CD4-positive, alpha-beta T cell (primary cell): ENCODE measurements at places on chromosomes 11 and 22.

GRCh38 chr22:30574095-30574981 is at the start of gene GAL3ST1:
TSS of gene GAL3ST1 (minus strand) at chr22:30574665. CDS start at chr22:30557392, 17,273 bp downstream.
- peaks cover 4% of the 10 kb centered on the region for H3K27me3 ChIP-seq
- no peak within 1 kb of the TSS for H3K27ac ChIP-seq
- H3K4me1 ChIP-seq = peaks cover 10% of the 10 kb centered on the region
- H3K4me3 ChIP-seq = no peak within 1 kb of the TSS
- H3K36me3 ChIP-seq = peaks cover 34% of the 10 kb centered on the region

GRCh38 chr11:11709447-11710239 is 87.8 kb upstream of the GALNT18 start:
- H3K27me3 ChIP-seq = no peaks in the 10 kb centered on the region
- H3K36me3 ChIP-seq = no peaks in the 10 kb centered on the region
- no peaks in the 10 kb centered on the region for H3K4me1 ChIP-seq
- DNase-seq = no peak
- no peak overlapping the region for H3K4me3 ChIP-seq

- H3K27ac ChIP-seq = no peak overlapping the region
- no peak for DNase-seq
- peaks cover 4% of the 10 kb centered on the region for H3K27me3 ChIP-seq
- no peak overlapping the region for H3K4me3 ChIP-seq
- no peaks in the 10 kb centered on the region for H3K4me1 ChIP-seq
Measured at GRCh38 chr11:100683126-100683525, 4.0 kb upstream of the ARHGAP42 start.

GRCh38 chr22:27827604-27828587 is 26.3 kb upstream of the MN1 start:
- no peaks in the 10 kb centered on the region for H3K27me3 ChIP-seq
- no peak overlapping the region for H3K4me3 ChIP-seq
- H3K27ac ChIP-seq = no peak overlapping the region
- H3K36me3 ChIP-seq = no peaks in the 10 kb centered on the region

GRCh38 chr11:126963603-126964363 is 36.8 kb downstream of the KIRREL3 start:
- H3K27ac ChIP-seq = no peak overlapping the region
- no peaks in the 10 kb centered on the region for H3K4me1 ChIP-seq
- no peaks in the 10 kb centered on the region for H3K36me3 ChIP-seq
- H3K27me3 ChIP-seq = peaks cover 3% of the 10 kb centered on the region

- H3K27ac ChIP-seq = no peak overlapping the region
- peaks cover 54% of the 10 kb centered on the region for H3K4me1 ChIP-seq
- DNase-seq = no peak
Measured at GRCh38 chr11:73151416-73151815, 9.3 kb upstream of the FCHSD2 start.

DNA sequence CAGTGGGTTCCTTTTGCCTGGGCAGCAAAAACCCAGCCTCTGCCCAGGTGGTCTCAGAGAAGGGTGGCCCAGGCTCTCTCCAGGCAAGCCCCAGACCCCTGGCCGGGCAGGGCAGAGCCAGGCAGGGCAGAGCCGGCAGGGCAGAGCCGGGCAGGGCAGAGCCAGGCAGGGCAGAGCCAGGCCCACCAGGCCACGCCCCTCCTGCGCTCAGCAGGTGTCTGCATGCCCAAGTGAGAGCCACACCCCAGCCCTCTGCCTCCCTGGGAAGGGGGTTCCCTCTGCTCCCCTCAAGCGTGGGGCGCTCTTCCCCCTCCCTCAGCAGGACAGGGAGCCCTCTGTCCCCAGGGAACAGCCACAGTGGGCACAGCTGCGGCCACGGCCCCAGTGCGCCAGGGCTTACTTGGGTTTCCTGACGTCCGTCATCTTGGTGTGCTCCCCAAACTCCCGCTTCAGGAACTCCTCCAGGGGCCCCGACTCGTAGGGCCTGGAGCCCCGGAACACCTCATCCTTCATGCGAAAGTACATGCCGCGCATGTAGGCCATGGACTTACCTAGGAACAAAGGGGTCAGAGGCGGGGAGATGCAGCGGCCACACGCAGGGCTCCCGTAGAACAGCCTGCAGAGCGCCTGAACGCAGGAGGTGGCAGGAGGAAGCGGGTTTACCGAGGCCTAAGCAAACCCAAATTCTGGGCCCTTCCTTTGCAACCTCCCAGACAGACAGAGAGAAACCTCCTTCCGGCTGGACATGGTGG is 10.1 kb upstream of the BAIAP2L2 start:
- H3K27me3 ChIP-seq = no peaks in the 10 kb centered on the region
- no peak overlapping the region for H3K4me3 ChIP-seq
- no peak for DNase-seq

GRCh38 chr22:29253561-29254285 is 14.1 kb downstream of the RHBDD3 start:
- no peak overlapping the region for H3K4me3 ChIP-seq
- H3K36me3 ChIP-seq = no peaks in the 10 kb centered on the region
- H3K4me1 ChIP-seq = no peaks in the 10 kb centered on the region
- no peak for DNase-seq

DNA sequence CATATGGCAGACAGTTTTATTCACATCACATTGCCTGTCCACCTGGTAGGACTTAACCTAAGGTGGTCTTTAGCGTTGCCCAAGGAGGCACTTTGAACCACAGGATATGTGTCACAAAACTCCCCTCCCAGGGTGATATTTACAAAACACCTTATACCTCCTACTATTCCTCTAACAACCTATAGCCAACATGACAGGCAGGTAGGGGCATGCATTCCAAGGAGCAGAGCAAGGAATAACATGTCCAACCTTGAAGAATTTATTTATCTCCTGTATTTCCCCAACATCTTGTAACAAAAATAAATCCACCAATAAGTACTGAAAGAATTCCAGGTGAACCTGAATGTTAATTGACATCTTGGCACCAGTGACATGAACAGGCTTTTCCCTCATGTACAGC is 60.5 kb downstream of the SVIP start:
- H3K4me3 ChIP-seq = no peak overlapping the region
- DNase-seq = no peak
- H3K36me3 ChIP-seq = no peaks in the 10 kb centered on the region

DNA sequence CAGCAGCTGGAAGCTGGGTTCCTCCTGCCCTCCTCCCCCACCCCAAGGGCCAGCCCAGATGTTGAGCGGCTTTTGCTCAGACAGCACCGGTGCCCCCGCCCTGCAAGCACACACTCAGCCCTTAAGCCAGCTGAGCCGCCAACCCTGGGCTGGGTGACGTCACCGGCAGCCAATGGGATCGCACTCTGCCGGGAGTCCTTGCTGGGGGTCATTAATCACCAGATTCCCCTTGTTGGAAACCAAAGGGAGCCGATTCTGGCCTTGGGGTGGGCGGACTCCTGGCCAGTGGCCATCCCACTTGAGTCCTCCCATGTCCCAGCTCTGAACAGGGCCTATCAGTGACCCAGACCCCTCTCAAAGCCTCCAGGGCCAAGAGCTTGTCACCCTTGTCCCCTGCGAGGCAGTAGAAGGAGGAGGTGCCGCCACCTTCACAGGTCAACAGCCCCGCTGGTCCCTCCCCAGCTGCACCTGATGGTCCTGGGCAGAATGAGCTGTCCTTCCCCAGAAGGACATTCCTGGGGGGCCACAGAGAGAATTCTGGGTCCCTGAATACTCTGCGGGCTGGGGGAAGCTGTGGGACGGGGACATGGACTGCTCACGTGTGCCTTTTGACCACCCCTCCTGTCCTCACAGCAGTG is 7.4 kb downstream of the DUSP8 start:
- no peak overlapping the region for H3K4me3 ChIP-seq
- H3K4me1 ChIP-seq = peaks cover 10% of the 10 kb centered on the region
- no peak overlapping the region for H3K27ac ChIP-seq
- no peak for DNase-seq

DNA sequence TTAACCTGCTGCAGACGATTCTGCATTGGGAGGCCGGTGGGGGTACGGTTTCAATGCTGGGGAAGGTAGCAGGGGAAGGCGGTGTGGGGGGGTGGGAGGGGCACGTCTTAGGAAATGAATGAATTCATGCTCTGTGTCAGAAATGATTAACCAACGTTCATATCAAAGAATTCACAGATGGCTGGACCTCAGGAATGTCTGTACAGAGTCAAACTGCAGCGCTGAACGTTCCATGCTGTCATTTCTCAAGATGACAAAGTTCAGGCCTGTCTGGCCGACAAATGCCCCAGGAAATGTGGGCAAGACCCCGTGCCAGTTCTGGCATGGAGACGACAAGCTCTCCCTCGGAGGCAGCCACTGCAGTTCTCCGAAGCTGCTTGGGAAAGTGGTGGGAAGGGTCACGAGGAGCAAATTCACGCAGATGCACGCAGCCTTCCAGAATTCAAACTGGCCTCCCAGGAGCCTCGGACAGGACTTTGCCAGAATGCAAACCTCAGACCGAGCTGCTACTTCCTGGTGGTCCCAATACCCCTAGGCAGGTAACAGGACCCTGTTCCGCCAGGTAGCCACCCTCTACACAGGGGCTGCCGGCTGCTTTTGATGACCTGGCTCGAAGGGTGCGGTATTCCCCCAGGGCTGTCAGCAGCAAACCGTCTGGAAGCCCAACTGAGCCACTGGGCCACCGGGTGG is 81.5 kb downstream of the TRMU start:
- no peak for DNase-seq
- no peaks in the 10 kb centered on the region for H3K27me3 ChIP-seq
- no peak overlapping the region for H3K4me3 ChIP-seq

- no peak for DNase-seq
- H3K4me1 ChIP-seq = no peaks in the 10 kb centered on the region
- H3K36me3 ChIP-seq = peaks cover 2% of the 10 kb centered on the region
- no peak overlapping the region for H3K27ac ChIP-seq
Measured at GRCh38 chr11:118643142-118643994, 36.0 kb downstream of the PHLDB1 start.

- H3K27me3 ChIP-seq = no peaks in the 10 kb centered on the region
- peak overlapping the region; percentile 44 for H3K4me3 ChIP-seq
- H3K27ac ChIP-seq = no peak overlapping the region
Measured at GRCh38 chr22:44620129-44620840, 81.7 kb upstream of the PRR5 start.

- H3K27me3 ChIP-seq = no peaks in the 10 kb centered on the region
- H3K4me3 ChIP-seq = no peak overlapping the region
- no peaks in the 10 kb centered on the region for H3K36me3 ChIP-seq
- H3K27ac ChIP-seq = no peak overlapping the region
- no peaks in the 10 kb centered on the region for H3K4me1 ChIP-seq
- no peak for DNase-seq
Measured at GRCh38 chr11:104570078-104570701, 328.1 kb downstream of the CASP12 start.

- no peaks in the 10 kb centered on the region for H3K36me3 ChIP-seq
- H3K27me3 ChIP-seq = no peaks in the 10 kb centered on the region
- H3K4me1 ChIP-seq = peaks cover 19% of the 10 kb centered on the region
- H3K4me3 ChIP-seq = no peak overlapping the region
- no peak for DNase-seq
- no peak overlapping the region for H3K27ac ChIP-seq
Measured at GRCh38 chr11:6433998-6434660, 6.7 kb downstream of the HPX start.

- no peak for DNase-seq
- H3K27ac ChIP-seq = no peak overlapping the region
- H3K4me3 ChIP-seq = no peak overlapping the region
- no peaks in the 10 kb centered on the region for H3K4me1 ChIP-seq
- H3K27me3 ChIP-seq = no peaks in the 10 kb centered on the region
Measured at GRCh38 chr11:35968386-35969088, 24.7 kb downstream of the LDLRAD3 start.

DNA sequence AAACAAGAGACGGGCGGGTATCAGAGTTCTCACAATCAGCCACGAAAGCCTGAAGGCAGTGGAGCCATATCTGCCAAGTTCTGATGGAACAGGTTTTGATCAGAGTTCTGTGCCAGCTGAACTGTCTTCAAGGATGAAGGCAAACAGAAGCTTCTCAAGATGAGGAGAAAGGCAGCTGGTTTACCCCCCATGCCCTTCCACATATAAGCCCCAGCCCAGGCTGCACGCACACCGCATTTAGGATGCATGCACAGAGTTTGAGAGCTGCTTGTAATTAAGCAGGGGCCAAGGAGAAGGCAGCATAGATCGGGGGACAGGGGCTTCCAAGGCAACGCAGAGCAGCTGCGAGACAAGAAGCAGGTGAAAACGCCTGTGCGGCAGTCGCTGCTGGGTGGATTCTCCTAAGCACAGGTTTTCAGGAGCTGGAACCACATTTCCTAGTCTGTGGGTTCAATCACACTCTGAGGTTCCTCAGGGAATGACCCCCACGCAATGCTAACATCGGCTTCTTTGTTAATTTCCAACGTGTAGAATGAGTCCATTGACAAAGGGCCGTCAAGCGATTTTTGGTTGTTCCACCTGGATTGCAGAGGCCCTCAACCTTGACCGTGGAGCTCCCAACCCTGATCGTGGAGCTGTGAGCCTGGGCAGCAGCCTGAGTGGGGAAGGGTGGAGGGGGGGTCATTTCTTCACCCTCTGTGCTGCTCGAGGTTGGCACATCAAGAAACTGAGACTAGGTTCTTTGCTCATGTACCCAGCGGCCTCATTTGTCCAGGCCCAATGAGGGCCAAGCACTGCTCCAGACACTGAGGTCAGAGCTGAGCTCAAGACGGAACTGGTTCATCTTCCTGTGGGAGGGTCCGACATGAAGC is 81.7 kb upstream of the SHISAL1 start:
- no peaks in the 10 kb centered on the region for H3K36me3 ChIP-seq
- H3K4me3 ChIP-seq = no peak overlapping the region
- DNase-seq = no peak
- no peak overlapping the region for H3K27ac ChIP-seq

- no peak for DNase-seq
- H3K27me3 ChIP-seq = no peaks in the 10 kb centered on the region
- no peaks in the 10 kb centered on the region for H3K36me3 ChIP-seq
- no peak overlapping the region for H3K4me3 ChIP-seq
Measured at GRCh38 chr11:99188221-99188620, 167.5 kb downstream of the CNTN5 start.

GRCh38 chr11:129864811-129865210 is 30.6 kb downstream of the NFRKB start:
- H3K36me3 ChIP-seq = peaks cover 71% of the 10 kb centered on the region
- H3K27me3 ChIP-seq = no peaks in the 10 kb centered on the region
- H3K4me1 ChIP-seq = peaks cover 38% of the 10 kb centered on the region
- DNase-seq = no peak
- no peak overlapping the region for H3K4me3 ChIP-seq
- H3K27ac ChIP-seq = no peak overlapping the region

- peaks cover 11% of the 10 kb centered on the region for H3K4me1 ChIP-seq
- H3K27me3 ChIP-seq = peaks cover 14% of the 10 kb centered on the region
- no peaks in the 10 kb centered on the region for H3K36me3 ChIP-seq
- peak overlapping the region; percentile 34 for H3K4me3 ChIP-seq
- H3K27ac ChIP-seq = no peak overlapping the region
Measured at GRCh38 chr11:73218830-73219215, 742 bp downstream of the P2RY2 start.

DNA sequence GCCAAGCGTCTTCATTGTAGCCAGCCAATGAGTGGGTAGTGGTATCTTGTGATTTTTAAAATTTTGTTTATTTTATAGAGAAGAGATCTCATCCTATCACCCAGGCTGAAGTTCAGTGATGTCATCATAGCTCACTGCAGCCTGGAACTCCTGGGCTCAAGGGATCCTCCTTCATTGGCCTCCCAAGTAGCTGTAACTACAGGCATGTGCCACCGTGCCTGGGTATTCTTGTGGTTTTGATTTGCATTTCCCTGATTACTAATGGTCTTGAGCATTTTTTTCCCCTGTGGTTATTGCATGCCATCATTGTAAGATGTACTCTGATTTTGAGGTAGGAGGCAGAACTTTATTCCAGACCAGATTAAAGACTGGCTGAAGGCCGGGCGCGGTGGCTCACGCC is 2.4 kb upstream of the DENND6B start:
- no peak for DNase-seq
- H3K4me3 ChIP-seq = no peak overlapping the region
- no peaks in the 10 kb centered on the region for H3K36me3 ChIP-seq
- peaks cover 15% of the 10 kb centered on the region for H3K4me1 ChIP-seq
- H3K27ac ChIP-seq = no peak overlapping the region
- no peaks in the 10 kb centered on the region for H3K27me3 ChIP-seq
